ENCODE measurements at places on chromosomes 7 and 10.

DNA sequence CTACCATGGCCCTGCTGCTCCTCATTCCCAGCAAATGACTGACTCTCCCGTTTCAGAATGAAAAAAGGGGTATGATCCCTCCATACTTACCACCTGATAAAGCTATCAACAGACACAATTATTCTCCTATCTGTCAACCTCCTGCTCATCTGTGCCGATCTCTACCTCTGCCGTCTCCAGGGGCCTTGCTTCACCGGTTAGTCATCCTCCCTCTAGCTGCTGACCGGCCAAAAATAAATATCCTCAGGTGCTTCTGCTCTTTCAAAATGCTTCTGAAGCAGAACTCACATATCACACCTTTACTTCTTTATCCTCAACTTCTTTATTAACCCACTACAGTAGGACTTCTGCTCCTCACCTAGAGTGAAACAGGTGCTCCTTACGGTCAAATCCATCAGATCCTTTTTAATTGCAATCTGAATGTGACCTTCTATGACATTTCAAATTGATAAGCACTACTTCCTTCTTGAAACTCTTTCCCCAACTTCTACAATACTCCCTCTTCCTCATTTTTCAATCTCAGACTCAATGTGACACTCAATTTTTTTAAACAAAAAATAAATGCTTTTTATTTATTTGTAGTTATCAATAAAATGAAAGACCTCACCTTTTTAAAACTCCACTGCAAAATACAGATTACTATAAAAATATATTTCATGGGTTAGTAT lies 63.2 kb downstream of the LMBR1 start:
- no peak for DNase-seq

DNA sequence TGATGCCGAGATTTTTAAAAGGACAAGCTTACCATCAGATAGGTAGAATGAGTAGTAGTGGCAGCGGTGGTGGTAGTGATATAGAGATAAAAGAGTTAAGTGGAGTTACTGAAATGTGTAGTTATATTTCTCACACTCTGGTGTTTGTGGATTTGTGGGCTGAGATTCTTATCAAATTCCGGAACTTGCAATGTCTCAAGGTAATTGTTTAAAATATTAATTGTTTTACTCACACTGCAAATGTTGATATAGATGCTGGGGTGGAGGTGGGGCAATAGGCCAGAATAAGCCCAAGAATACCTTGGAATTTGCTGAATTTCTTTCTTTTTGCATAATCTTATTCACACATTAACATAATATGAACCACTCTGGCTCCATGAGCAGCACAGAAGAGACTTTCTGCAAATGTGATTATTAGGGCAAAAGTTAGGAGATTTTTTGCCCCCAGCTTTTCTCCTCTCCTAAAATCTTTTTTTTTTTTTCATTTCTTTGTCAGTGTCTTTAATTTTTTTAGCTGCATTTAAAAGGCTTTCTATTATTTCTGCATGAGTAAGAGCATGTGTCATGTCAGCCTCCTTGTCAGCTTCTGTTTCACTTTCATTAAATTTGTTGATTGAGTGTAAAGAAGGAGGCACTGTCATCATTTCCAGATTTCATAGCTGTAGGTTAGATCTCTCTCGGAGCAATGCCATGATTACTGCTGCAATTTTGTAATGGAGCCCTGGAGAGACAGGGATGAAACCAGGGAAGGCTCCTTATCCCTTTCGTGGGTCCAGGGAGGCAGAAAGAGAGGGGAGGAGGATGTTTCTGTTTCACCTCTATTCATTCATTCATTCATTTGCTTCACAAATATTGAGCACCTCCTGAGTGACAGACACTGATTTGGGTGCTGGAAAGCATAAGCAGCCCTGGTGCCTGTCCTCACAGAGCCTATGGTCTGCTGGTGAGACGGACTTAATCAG lies 13.1 kb upstream of the SGMS1 start:
- no peak for DNase-seq

DNA sequence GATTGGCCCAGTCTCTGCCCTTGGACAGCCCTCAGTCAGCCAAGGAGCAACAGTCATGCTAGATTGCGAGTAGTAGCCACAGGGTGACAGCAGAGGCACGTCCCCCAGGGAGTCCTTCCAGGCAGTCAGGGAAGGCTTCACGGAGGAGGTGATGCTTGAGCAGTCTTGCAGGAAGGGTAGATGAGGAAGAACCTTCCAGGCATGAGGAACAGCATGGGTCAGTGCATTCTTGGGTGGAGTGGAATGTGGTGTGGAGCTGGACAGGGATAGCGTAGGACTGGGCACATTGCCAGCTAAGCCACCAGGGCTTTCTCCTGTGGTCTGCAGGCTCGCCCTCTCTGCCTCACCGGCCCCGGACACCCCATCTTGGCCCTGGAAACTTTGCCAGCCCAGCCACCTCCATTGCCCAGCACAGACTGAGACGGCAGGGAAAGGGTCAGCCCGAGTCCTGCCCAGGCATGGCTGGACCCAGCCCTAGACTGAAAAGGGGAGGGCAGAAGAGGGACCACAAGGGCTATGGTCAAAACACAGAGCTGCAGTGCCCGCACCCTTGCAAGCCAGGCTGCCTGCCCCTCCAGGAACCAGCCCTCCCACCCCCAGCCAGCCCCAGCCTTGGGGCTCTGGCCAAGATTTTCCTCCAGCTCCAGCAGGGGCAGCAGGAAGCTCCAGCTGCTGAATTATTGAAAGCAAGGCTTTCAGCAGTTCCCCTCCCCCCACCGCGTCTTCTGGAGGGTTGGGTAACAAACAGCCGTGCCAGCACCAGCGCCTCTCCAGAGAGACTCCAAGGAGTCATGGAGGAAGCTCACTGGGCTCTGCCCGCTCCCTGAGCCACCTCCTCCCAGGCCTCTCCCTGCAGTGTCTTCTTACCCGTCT lies 18.7 kb downstream of the SRRM3 start:
- DNase-seq = peak; percentile 91

DNA sequence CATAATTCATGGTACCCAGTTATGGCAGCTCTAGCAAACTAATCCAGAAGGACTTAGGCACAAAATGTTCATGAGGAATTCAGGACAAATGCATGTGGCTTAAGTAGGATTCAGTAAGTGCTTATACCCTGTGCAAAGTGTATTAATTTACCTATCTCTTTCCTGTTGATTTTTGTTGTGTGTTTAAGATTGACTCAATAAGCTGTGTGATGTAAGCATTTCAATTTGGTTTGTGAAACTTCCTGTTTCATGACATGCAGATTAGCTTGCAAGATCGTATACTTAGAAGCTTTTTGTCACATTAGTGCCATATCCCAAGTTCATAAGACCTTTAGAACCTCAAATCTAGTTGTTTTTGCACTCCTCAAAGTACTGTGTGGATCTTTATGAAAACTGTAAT lies 416.7 kb downstream of the ARL4A start:
- no peak for DNase-seq

DNA sequence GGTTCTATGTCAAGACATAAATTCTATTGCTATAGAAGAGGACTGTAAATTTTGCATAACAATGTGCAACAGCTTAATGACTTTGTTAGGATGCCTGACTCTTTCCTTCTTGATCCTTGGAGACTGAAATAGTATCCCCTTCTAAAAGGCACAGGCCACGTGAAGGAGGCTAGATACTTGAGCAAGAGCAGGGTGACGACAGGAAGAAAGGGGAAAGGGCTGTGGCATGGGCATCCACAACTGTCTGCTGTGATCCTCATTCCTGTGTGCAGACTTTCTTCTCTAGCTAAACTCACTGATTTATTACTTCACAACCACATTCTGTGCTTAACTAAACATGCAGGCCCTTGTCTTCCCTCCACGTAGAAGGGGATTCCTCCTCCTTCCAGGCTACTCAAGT lies 1111.8 kb upstream of the C7orf33 start:
- peak; percentile 9 for DNase-seq

GRCh38 chr7:91636129-91636724 lies 244.3 kb downstream of the MTERF1 start:
- peak; percentile 50 for DNase-seq

GRCh38 chr7:136290351-136290750 lies 313.2 kb upstream of the MTPN start:
- DNase-seq = no peak

DNA sequence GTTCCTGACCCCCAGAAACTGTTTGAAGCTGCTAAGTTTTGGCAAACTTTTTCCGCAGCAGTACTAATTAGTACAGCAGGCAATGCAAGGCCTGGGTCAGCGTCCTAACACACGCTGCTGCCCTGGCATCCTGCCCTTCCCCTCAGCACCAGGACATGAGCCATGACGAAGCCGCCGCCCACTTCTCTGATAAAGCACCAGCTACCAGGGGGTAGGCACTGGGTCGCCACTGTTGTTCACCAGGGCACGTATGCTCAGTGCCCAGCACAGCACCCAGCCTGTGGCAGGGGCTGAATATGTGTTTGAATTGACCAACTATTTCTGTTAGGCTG lies 59.5 kb downstream of the CHST15 start:
- no peak for DNase-seq

GRCh38 chr7:146090023-146090645 lies 26.5 kb upstream of the CNTNAP2 start:
- DNase-seq = peak; percentile 18

DNA sequence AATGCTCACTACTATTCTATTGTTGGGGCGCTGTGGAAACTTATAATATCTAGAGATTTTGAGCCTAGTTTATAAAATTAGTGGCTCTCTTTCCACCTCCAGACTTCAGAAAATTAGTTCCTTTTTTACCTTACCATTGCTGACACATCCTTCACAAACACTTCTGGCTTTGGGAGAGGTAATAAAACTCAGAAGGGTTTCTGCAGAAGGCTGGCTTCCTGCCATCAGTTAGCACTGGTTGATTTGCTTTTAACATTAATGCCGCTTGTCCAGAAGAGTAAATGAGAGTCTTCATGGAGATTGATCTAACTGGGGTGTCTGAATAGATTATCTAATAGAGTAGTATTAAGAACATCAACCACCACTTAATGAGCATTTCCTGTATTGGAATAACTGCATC lies 20.3 kb downstream of the ACSM6 start:
- DNase-seq = no peak

- no peak for DNase-seq
Observed at GRCh38 chr7:148624735-148625134, 34.2 kb downstream of the C7orf33 start.

- peak; percentile 53 for DNase-seq
Observed at GRCh38 chr7:26681819-26682418, 182.5 kb downstream of the SKAP2 start.

DNA sequence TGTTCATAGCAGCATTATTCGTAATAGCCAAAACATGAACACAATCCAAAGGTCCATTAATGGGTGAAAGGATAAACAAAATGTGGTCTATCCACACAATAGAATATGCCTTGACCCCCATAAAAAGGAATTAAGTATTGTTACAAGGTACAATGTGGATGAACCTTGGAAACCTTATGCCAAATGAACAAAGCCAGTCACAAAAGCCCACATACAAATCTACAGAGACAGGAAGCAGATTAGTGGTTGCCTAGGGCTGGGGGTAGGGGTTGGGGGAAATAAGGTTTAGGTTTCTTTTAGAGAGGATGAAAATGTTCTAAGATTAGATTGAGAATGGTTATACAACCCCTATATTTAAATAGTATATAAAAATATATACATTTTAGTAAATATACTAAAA lies 34.8 kb downstream of the PIP4K2A start:
- no peak for DNase-seq

Data from kidney glomerular epithelial cell (primary cell).